ENCODE measurements at places on chromosomes 11 and 22.
A peak's percentile ranks its signal among the peaks of the same experiment; 100 is the strongest.

DNA sequence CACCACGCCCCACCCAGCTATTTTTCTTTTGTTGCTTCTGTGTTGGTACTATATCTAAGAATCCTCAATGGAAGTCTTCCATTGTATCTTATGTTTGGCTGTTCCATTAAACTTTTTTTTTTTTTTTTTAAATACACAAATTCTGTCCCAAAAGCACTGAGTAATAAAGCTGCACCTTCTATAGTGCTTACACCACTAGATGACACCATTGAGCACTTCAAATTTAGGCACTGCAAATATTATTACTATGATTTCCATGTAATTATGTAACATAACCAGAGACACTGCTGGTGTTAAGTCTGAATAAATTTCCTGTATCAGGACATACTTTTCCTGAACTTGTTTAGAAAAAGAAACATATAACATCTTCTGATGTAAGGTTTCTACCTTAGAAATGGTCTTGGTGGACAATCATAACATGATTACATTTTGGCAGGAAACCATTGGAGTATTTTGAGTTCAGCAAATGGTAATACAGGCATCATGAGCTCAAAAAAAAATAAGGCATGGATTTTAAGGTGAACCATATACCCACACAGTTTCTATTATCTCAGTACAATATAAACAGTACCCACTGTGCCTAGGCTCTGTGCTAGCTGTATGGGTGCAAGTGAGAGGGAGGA lies 110.5 kb downstream of the ATG16L2 start:
- no peak for DNase-seq

GRCh38 chr11:12157241-12157661 lies 46.9 kb downstream of the MICAL2 start:
- DNase-seq: no peak

- no peak for DNase-seq
These were observed 8.6 kb upstream of the RBM4B start for GRCh38 chr11:66686100-66686785.

DNA sequence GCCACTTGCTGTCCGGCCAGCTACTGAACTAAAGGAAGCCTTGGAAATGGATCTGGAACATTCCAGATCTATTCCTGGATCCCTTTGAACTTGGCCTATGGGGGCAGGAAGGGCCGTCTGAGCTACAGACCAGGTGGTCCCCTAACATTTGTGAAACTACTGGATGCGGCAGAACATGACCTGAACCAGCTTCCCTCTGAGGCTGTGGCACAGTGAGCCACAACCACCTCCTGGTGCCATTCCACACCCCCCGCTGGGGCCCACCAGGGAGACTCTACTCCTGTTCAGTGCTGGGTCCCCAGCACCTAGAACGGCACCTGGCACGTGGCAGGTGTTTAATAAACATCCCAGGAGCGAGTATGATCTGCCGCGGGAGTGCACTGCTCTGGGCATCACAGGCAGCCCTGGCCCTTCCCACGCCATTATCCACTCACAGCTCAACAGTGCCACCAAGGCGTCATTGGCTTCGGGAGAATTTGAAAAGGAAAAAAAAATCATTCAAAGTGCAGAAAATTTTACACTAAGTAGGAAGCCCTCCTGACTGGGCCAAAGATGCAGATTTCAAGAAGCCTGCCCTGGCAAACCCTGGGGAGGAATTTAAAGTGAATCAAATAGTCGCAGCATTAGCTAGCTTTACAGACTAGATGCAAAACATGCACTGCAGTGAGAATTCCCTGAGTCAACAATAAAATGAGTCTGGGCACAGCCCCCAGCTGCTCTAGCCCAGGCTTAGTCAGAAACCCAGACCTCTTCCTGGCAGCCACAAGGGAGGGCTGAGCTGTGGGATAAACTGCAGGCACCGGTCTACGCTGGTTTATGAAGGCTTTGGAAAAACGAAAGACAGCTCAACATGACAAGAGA lies 14.3 kb upstream of the EFCAB6 start:
- DNase-seq: no peak

GRCh38 chr11:83656796-83657330 lies 370.7 kb upstream of the CCDC90B start:
- no peak for DNase-seq

DNA sequence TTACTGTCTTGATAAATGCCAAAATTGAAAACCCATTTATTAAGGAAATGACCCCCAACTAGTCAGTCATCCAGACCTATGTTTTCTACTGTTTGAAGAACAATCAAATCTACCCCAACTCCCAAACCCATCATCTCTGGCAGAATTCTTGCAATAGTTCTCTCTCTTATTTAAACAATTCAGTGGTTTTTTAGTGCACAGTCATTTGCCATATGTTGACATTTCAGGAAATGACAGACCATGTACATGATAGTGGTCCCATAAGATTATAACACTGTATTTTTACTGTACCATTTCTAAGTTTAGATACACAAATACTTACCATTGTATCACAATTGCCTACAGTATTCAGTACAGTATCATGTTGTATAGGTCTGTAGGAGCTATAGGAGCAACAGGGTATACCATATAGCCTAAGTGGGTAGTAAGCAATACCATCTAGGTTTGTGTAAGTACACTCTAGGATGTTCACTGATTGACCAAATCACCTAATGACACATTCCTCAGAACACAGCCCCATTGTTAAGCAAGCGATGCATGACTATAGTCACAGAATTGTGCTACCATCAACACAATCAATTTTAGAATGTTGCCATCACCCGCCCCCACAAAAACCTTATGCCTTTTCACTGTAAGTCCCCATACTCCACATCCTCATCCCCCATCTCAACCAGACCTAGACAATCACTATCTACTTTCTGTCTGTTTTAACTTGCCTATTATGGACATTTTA lies 41.8 kb downstream of the MMP20 start:
- DNase-seq: no peak

DNA sequence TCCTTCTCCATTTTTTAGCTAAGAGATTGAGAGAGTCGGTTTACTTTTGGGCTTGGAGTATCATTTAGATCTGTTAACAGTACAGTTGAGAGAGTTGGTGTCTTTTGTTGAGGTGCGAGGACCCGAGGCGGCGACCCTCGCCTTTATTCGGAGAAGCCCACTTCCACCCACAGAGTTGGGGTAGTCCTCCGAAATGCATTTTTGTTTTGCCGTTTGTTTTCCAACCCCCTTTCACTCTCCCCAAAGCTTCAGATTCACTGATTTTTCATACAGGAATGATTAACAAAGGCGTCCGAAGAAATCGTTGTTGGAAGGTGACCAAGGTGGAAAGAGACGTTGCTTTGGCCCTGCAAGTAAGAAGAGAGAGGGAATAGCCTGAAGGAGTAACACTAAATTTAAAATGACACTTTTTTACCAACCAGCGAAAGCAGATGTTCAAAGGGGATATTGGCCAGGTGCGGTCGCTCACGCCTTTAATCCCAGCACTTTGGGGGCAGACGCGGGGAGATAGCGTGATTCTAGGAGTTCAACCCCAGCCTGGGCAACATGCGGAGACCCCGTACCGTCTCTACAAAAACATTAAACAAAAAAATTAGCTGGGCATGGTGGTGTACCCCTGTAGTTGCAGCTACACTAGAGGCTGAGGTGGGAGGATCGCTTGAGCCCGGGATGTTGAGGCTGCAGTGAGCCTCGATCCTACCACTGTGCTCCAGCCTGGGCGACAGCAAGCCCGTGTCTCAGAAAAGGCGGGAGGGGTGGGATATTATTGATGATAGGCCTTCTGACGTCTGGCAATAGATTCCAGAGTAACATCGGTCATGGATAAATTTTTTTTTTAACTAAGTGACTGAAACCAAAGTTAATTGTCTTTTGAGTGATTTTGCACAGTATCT lies 899 bp upstream of the RAB30 start:
- no peak for DNase-seq

- no peak for DNase-seq
These were observed 1.5 kb downstream of the OR9G1 start for GRCh38 chr11:56700242-56700913.

DNA sequence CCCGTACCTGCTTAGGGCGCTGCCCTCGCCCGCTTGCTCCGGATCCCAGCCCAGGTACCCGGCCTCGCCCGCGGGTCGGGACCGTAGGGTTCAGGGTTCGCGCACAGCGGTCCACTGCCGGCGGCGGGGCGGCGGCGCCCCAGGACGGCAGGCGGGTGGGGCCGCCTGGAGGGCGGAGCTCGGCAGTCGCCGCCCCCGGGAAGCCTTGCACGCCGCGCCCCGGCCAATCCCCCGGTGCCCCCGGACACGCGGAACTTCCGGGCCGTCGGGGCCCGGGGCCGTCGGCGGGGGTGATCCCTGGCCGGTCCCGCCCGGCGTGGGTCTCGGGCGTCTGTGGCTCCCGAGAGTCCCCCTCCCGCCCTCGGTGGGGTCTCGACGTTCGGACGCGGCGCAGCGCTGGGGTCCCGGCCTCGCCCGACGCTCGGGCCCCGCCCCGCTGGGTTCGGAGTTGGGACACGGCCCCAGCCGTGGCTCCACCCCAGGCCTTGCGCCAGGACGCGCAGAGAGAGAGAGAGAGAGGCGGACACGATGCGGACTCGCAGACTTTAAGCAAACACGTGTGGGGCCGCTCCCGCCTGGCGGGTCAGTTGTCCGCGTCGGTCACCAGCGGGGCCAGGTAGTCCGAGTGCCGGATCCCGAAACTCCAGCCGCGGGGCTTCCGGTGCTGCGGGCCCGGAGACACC lies at the start of gene TYMP:
TSS of gene TYMP (minus strand) at position 116 of the 683 bp plus-strand sequence. CDS start 303 bp downstream, outside the sequence.
- DNase-seq: peak; percentile 62

- DNase-seq: no peak
These were observed 10.0 kb downstream of the UPB1 start for GRCh38 chr22:24504956-24505736.

DNA sequence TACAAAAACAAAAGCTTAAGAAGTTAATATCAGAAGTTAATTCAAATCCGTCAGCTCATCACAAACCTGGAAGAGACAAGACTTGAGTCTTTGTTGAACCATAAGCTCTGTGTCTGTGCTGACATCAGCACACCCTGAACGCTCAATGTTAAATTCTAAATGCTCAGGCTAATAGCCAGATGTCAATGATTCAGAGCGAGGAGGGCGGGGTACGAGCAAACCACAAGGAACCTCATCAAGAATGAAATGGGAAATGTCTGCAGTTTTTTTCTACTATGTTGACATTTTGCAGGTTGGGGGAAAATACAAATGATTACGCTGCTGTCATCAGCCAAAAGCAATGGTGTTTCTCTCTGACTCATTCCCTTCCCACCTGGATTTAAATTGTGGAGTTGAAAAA lies 1057.2 kb downstream of the NTM start:
- DNase-seq: no peak

DNA sequence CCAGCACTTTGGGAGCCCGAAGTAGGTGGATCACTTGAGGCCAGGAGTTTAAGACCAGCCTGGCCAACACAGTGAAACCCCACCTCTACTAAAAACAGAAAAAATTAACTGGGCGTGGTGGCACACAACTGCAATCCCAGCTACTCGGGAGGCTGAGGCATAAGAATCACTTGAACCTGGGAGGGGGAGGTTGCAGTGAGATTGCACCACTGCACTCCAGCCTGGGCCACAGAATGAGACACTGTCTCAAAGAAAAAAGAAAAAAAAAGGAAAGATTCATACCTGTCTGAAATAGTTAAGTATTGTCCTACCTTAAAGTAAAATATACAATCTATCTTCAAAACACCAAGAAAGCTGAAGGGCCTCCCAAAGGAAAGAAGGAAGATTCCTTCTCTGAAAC lies 20.1 kb downstream of the RBFOX2 start:
- DNase-seq: no peak

GRCh38 chr22:42769574-42770447 lies 49.1 kb upstream of the A4GALT start:
- no peak for DNase-seq

GRCh38 chr11:106032861-106033260 lies 10.8 kb upstream of the MSANTD4 start:
- DNase-seq: no peak

- no peak for DNase-seq
These were observed 6.9 kb downstream of the VWA5A start for GRCh38 chr11:124122123-124122522.

DNA sequence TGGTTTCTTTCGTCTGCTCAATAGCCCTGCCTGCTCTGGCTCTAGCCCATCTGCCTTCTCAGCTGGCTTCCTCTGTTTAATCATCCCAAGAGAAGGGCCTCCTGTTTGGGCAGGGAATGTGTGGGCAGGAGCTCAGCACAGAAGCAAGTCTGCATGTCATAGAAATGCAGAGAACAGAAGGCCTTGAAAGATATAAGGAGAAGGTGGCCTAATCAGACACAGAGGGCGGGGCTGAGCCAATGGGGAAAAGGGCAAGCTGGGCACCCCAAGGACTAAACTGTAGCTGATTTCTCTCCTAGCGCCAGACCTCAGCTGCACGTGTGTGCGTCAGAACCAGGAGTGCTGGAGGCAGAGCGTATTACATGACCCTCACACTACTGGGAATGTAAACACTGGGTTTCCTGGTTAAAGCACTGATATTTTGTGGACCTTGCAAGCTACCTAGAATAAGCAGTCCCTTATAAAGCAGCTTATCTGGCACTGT lies 7.6 kb upstream of the CCKBR start:
- no peak for DNase-seq

GRCh38 chr11:95375886-95376285 lies 144.9 kb upstream of the SESN3 start:
- DNase-seq: no peak

- DNase-seq: no peak
These were observed 122.6 kb downstream of the MICAL2 start for GRCh38 chr11:12232817-12233601.

- no peak for DNase-seq
These were observed 1.2 kb downstream of the KIRREL3 start for GRCh38 chr11:126999366-126999765.

GRCh38 chr11:86947541-86947940 lies 7.7 kb downstream of the FZD4 start:
- DNase-seq: no peak

DNA sequence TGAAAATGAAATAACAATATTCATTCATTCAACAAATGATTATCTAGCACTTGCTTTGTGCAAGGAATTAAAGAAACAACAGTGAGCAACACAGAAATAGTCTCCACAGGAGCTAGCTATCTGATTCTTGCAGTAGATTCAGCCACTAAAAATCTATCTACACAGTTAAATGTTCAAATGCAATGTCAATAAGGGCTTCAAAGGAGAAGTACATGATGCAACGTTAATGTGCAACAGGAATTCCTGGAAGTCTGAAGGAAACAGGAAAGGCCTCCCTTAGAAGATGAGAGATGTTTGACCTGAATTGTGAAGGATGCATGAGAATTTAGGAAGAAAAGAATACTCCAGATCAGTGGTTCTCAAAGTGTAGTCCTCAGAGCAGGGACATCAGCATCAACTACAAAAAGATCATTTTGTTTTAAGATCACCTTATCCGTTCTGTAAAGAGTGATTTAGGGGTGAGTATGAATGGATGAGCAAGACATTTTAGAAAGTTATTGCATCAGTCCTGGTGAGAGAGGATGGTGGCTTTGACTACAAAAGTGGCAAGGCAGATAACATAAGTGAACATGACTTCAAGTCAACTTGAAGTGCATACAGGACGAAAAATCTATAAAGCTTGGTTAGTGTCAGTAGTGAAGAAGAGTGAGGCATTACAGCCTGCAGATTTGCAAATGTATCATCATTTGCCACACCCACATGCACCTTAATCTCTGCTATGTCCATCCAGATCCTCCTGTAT lies 96.0 kb downstream of the ETS1 start:
- no peak for DNase-seq

- no peak for DNase-seq
These were observed 56.3 kb upstream of the SLC5A12 start for GRCh38 chr11:26778000-26778757.

GRCh38 chr11:44556735-44557409 lies 8.6 kb upstream of the CD82 start:
- DNase-seq: no peak

GRCh38 chr11:125308246-125308645 lies 143.7 kb downstream of the PKNOX2 start:
- DNase-seq: no peak

Measured in activated CD8-positive, alpha-beta memory T cell treated with anti-CD3 and anti-CD28 coated beads for 48 hours (primary cell).